Right ventricle myocardium inferior (tissue), 1 donor: ENCODE measurements at places on chromosomes 11 and 22.

DNA sequence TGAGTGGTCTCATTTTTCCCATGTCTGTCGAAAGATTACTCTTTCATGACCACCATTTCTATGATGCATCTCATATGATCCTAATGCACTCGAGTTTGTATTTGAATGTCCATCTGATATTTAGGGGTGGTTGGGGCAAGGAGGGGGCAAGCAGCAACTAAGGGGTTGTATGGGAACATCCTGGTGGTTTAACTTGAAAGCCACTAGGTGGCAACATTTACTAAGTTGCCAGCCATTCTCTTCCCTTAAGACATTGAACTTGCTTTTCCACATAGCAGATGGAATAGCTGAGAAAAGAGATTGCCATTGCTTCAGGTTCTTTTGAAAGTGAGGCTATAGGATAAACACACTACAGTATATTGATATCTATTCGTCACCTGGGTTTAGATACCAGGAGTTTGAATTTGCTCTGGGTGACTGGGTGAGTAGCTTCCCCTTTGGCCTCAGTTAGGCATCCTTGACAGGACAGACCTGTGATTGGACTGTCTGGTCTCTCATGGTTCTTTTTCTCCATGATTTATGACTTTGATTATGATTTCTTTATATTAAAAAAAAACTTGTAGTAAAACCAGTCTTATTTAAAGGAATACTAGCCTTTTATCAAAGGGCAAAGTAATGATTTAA, 32.4 kb downstream of the NF2 start:
- no peak for DNase-seq

- DNase-seq = peak; percentile 11
These were observed 104.3 kb downstream of the KCNQ1 start for GRCh38 chr11:2549080-2549479.

DNA sequence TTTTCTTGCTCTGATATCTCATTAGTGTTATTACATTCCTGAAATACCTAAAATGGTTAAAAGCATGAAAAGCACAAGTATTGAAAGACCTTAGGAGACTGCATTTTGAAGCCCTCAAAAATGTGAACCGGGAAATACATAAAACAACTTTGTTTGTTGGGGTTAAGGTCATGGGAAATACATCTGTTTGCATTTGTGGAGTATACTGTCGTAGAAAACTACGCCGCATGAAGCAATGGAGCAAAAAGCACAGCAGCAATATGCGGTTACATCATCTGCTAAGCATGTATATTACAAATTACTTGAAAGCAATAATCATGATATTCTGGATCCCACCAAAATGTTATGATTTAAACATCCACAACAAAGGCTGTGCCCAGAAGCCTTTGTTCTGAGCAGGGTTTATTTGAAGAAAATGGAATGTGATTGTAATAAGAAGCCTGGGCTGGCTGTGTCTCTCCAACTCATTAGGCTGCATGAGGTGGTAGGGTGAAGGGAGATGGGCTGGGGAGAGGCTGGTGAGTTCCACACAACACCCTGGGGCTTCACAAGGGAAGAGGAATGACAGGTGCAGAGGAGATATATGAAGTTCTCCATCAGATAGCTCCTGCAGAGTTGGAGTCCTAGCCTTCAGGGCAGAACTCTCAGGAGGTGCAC, 64.7 kb upstream of the LIN7C start:
- DNase-seq = no peak

DNA sequence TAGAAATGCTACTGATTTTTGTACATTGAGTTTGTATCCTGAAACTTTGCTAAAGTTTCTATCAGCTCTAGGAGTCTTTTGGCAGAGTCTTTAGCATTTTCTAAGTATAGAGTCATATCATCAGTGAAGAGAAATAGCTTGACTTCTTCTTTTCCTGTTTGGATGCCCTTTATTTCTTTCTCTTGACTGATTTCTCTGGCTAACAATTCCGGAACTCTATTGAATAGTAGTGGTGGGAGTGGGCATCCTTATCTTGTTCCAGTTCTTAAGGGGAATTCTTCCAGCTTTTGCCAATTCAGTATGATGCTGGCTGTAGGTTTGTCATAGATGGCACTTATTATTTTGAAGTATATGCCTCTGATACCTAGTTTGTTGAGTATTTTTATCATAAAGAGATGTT, 197.7 kb downstream of the AASDHPPT start:
- DNase-seq = no peak

GRCh38 chr11:70032470-70032795, 45.7 kb upstream of the ANO1 start:
- no peak for DNase-seq

- DNase-seq = peak; percentile 42
These were observed 36.5 kb downstream of the NADSYN1 start for GRCh38 chr11:71489311-71490043.

DNA sequence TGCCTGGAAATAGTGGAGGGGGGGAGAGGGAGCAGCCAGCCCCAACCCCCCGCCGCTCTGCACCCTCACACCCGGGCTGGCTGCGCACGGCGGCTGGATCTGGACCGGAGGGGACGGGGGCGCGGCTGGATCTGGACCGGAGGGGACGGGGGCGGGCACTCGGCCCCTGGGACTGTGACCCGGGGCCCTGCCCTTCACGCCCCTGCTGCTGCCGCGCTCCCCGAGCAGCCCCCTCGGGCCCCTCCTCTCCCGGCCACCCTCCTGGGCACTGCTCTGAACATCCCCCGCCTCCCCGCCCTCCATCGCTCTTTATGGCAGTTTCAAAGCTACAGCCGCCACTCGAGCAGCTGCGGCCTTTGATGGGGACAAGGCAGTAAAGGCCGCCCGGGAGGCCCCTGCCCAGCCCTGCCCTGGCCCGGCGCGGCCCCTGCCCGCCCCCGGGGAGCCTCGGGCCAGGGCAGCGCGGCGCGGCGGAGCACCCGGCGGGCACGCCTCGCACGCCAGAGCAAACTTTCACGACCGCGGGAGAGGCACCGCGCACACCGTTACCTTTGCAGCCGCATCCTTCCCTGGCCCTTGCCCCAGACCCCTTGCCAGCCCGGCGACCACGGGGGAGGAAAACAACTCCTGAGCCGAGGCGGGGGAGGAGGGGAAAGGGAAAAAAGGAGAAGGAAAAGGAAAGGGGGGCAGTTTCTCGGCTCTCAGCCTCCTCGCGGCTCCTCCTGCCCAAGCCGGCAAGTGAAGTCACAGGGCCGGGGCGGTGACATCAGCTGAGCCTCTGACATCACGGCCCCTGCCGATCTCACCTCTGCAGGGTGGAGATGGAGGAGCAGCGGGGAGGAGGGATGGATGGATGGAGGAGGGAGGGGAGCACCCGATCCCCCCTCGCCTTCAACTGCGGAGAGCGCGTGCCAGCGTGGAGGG, 13.1 kb upstream of the TCF20 start:
- peak; percentile 56 for DNase-seq

- DNase-seq = no peak
These were observed 1.5 kb downstream of the TIMM10 start for GRCh38 chr11:57529012-57529411.

DNA sequence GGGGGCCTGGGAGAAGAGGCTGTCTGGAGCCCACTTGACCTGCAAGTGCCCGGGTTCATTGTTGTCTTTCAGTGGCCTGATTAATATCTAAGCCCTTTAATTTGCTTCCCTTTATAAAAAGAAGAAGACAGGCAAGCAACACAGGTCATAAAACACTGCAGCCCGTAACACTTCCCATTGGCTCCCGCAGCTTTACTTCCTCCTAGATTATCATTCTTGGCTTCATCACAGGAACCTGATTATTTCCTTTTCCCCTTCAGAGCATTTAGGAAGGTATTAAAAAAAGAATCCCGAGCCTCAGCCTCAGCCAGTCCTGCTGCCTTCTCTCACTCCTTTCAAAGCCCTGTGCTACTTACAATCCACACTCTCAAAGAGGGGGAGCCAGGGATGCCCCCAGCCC, 183.2 kb downstream of the GRIK4 start:
- no peak for DNase-seq

- DNase-seq = no peak
These were observed 148.1 kb downstream of the DYNC2H1 start for GRCh38 chr11:103257360-103257759.

DNA sequence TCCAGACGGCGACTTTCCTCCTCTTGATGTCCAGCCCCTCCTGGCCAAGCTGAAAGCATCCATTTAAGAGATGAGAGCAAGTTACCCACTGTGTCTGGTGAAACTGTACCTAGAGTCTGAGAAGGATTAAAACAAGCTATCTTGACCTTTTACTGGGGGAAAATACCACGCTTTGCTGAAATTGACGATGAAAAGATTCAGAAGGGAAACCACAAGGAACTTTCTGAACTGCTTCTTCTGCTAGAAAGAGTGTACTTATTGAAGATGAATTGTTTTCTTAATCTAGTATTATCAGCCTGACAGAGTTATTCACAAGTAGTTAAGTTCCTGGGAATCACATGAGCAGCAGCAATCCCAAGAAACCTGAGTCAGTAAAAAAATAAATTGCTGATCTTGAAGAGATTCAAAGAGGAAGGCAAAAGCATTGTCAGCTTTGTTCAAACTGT, 13.1 kb upstream of the MS4A6A start:
- DNase-seq = no peak

DNA sequence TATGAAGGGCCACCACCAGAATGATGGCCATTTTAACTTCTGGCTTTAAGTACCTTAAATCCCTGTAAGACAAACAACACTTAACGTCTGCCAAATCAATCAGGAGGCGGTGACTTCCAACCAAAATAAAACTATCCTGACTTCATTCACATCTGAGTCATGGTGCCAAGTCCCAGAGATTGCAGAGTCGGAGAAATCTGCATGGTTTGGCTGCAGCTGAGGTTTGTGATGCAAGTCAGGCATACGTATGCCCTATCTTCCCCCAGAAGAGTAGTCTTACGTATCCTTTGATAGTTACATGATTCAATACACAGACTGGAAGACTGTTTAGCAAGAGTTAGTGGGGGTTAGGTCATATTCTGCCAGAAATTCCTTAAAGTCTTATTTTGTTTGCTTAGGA, 1.7 kb upstream of the GAB2 start:
- DNase-seq = no peak

DNA sequence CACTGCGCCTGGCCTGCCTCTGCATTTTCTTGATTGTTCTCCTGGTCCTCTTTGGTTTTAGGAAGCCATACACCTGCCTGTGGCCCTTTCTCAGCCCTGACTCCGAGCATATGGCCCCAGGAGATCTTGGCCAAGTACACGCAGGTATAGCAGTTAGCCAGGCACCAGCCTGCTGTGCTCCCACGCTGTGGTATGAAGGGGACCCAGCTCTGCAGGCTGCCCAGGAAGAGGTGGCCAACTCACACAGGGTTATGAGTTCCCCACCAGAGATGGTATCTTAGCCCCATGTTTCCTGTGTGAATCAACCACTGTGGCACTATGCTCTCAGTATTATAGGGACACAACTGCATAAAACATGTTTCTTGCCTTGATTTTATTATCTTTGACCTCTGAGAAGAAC, 31.1 kb downstream of the SGSM3 start:
- no peak for DNase-seq

DNA sequence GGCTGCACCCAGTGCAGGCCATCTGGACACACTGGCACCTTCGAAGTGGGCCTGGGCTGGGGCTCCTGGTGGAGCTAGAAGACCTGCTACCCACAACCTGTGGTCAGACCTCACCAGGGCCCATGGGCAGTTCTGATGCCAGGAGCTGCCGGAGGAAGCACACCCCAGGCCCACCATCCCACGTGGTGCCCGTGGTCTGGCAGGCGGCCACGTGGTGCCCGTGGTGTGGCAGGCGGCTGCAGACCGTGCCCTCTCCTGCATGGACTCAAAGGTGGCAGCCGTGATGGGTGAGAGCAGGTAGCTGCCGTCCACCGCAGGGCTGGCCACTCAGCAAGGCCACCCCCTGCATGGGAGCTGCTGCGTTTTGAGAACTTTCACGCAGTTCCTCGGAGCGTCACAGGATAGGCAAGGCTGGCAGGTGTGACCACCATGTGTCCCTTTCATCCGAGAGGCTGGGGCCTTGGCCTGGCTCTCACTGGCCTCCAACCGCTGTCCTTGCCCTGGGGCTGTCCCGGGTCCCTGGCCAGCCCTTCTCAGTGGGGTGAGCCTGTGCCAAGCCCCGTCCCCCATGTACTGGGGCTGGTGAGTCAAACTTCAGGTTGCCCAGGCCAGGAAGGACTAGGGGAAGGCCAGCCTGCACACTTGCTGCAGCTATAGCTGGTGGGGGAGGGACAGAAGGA, 3.9 kb upstream of the IL17REL start:
- no peak for DNase-seq

GRCh38 chr22:27724709-27725108, 76.8 kb downstream of the MN1 start:
- no peak for DNase-seq

GRCh38 chr11:65859812-65860277, 388 bp upstream of the MUS81 start:
- DNase-seq = peak; percentile 73

GRCh38 chr11:46290598-46291309, 13.3 kb downstream of the CREB3L1 start:
- peak; percentile 89 for DNase-seq

DNA sequence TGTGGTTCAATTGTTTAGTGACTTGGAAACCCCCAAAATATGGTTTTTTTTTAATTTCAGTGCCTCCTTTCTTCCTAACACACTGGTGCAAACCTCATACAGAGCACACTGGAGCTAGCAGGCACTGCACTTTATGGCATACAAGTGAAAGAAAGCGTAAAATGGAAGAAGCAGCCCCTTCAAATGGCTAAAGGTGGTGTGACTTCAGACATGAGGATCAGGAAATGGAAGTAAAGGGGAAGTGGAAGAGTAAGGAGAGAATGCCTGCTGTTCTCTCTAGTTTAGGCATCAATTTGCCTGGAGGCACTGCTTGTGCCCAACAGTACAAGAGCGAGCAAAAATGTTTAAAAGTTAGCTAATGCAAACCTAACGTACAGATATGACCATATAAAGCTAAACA, 5.7 kb downstream of the RSF1 start:
- no peak for DNase-seq

DNA sequence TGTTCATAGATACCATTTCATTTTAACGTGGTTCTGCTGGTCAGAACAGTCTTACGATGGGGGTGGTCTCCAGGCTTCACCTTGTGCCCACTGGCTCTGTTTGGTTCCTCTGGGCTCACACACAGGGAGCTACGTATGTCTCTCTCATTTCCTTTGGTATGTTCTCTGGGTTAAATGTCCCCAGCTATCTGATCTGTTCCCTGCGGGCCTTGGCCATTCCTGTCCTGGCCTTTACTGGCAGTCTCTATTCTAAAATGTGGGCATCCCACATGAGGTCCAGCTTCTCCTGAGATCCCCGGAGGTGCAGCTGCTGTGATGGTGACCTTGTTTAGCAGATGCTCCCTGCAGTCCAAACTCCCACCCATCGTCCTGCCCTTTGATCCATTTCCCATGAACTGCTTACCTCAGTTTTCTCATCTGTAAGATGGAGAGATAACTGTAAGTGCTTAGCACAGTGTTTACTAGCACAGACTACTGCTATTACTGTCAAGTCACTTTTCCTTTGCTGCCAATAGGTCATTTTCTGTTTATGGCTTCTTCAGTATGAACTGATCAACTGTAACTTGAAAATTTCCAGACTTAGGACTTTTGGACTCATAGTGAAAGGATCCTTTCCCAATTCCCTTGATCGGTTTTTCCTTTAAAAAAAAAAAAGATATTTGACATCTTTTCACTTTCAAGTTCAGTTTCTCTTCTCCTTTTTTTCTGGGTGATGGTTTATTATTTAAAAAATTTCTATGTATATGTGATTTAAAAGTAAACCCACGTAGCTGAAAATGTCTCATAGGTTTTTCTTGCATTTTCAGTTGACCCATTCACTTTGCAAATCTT, 92.9 kb downstream of the PTPRJ start:
- DNase-seq = no peak

GRCh38 chr11:91296629-91297028, 928.0 kb upstream of the FAT3 start:
- DNase-seq = no peak
